HAP-1 (cell line): ENCODE measurements at places on chromosomes 5 and 9.

DNA sequence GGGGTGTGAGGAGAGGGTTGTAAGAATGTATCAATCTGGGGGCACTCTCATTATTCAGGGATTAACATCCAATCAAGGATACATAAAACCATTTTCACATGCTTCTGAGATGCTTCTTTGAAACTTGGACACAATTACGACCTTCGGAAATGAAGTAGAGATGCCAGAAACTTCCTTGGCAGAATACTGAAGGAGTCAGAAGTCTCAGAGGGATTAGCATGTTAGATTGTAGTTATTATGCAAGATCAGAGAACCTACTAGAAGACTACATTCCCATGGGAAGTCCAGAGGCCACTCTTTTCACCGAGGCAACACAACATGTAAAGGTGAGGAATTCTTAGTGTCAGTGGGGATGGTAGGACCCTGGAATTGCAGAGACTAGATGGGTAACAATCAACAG, 5.1 kb upstream of the SLC22A4 start:
- no peak for DNase-seq

- no peak for DNase-seq
Observed at GRCh38 chr5:28725001-28725400, 1686.6 kb upstream of the CDH9 start.

- DNase-seq = no peak
Observed at GRCh38 chr5:170590566-170590965, 86.7 kb downstream of the KCNIP1 start.

DNA sequence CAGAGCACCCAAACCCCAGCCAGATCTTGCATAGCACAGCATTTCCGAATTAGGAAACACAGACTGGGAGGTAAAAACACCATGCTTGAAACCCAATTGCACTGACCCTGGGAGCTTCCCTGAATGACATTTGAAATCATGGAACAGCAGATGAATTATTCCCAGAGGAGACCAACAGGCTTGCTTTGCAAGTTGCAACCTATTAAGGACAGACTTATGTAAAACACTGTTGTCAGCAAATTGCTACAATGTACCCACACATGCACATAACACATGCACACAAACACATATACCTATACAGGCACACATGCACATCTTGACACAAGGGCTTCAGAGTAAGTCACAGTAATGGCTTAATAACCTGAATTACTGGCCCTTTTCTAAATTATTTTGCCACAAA, 984.8 kb downstream of the DNAH5 start:
- no peak for DNase-seq

GRCh38 chr5:154778534-154778933, 23.4 kb downstream of the LARP1 start:
- DNase-seq = no peak

DNA sequence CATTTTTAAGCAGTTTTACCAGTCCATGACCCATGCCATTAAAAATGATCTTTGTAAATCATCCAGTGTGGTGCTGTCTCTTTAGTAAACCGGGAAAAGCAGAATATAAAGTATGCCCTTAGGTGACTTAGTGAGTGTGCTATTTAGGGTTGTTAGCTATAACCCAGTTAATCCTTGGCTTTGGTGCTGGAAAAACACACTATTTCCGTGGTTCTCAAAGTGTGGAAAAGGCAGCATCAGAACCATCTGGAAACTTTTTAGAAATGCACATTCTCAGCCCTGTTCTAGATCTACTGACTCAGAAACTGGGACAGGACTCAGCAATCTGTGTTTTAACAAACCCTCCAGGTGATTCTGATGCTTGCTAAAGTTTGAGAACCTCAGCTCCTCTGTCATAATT, 123.6 kb upstream of the ZNF608 start:
- no peak for DNase-seq
